ENCODE measurements at places on chromosomes 6 and 20.

DNA sequence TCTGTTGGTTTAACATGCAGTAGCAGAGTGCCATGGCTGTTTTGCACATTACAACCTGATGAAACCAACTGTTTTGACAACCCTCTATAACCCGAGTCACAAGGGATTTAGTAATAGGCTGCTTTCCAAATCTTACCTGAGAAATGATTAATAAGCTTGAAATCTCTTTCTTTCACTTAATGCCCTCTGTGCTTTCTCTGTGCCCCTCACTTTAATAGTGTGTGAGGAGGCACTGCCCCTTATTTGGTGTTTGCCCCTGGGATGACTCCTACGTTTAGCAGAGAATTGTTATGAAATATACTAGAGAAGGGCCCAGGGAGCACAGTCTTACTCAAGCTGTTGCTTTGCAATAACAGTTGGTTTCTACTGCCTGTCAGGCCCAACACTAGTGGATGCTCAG, 31.0 kb upstream of the PTCHD4 start:
- no peak for DNase-seq

DNA sequence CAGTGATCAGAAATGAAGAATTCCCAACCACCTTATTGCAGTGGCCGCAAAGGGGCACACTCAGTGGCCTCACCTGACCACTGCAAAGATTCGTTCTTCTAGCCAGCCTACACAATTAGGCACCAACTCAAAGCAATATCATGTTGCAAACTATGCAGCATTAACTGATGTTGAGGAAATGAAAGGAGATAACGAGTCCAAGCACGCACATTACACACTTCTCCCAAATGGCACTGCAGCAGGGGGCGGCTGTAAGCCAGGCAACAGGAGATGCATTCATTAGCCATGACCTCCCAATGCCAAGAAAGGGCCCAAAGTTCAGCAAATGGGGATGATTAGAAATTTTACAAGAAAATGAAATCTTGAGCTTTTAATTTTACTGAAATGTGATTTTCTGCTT, 39.3 kb downstream of the ATXN1 start:
- no peak for DNase-seq

DNA sequence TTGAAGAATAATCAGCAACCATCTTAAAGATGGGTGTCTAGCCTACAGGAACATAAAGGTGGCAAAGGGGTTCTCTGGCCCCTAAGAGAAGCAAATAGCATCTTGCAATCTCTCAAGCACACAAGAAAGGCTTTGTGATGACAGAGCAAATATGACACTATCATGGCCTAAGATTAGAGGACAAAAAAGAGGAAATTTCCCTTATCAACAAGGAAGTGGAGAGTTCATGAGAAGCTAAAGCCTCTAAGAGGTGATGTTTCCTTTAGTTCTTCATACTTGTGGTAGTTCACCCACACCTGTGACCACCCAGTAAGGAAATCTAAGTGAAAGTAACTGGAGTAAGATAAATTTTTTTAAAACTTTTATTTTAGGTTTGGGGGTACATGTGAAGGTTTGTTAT, 88.4 kb downstream of the OLIG3 start:
- DNase-seq, result no peak

- no peak for DNase-seq
Observed at GRCh38 chr20:34365765-34366213, 2.7 kb downstream of the ITCH start.

GRCh38 chr6:145214570-145214969, 520.8 kb downstream of the EPM2A start:
- DNase-seq, result no peak

DNA sequence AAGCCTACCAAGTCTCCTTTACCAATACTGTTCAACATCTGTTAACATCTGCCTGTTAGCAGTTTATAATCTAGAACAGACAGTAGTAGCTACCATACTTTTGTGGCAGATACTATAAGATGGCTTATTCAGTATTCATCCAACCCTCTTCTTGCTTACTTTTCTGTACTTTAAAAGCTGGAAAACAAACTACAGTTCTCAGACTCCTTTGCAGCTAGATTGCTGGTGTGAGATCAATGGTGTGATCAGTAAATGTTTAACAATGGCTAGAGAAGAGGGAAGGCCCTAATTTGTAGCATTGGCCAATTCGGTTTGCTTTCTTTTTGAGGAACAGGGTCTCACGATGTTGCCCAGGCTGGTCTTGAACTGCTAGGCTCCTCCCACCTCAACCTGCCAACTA, 3.5 kb upstream of the REV3L start:
- DNase-seq, result no peak

- no peak for DNase-seq
Observed at GRCh38 chr6:7241709-7242645, 71.0 kb downstream of the SSR1 start.

GRCh38 chr6:52361414-52361944, 472 bp upstream of the PAQR8 start:
- peak; percentile 11 for DNase-seq

GRCh38 chr6:151413372-151414145, 22.2 kb upstream of the ZBTB2 start:
- peak; percentile 47 for DNase-seq

DNA sequence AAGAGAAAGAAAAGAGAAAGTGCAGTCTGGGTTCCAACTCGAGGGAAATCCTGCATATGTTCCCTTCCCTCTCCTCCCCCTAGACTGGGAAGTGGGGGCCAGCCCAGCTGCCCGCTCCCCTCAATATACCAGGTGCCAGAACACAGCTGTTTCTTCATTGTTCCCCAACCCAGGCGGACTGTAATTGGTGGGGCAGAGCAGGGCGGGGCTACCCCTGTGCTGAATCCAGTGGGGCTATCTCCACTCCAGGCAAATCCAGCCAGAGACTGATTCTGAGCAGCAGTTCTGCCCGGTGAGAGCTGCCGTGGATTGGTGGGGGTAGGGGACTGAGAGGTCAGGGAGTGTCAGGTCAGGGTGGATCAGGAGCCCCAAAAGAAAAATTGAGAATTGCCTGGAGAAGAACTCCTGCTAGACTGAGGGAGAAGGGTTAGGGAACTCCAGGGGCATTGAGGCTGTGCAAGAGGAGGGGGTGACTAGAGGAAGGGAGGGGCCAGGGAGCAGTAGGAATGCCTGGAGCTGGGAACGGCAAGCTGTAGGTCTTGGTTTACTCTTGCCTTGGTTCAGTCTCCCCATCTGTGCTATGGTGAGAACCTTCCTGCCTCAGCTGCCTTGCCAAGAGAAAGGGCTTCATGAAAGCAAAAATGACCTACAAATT, at the start of gene MYMX:
Gene MYMX (plus strand): TSS at position 250 of the 655 bp plus-strand sequence. CDS start 546 bp downstream, outside the sequence.
- no peak for DNase-seq

DNA sequence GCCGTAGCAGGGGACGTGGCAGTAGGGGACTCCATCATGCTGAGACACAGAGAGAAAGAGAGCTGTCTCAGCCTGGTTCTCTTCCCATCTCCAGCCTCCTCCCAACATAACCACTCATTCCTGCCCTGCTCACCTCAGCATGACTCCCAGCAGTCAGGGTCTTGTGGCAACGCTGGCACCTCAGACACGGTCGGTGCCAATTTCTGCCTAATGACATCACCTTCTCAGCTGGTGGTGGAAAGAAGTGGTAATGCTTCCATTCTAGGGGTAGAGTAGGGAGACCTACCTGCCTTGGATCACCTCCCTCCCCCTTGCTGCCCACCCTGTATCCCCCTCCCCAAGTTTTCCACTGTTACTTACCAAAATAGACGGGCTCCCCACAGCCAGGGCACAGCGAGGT, 2.5 kb downstream of the CRIP3 start:
- DNase-seq, result no peak

GRCh38 chr6:31815025-31815838, at the start of the genes HSPA1A and HSPA1L:
Gene HSPA1A, plus strand, starts transcription at chr6:31815543. Its CDS starts 214 bp downstream, at chr6:31815757.
Gene HSPA1L, minus strand, starts transcription at chr6:31815283. Its CDS starts 3,311 bp downstream, at chr6:31811972.
- DNase-seq, result peak; percentile 48

- no peak for DNase-seq
Observed at GRCh38 chr6:42429042-42429585, 22.6 kb downstream of the TRERF1 start.

DNA sequence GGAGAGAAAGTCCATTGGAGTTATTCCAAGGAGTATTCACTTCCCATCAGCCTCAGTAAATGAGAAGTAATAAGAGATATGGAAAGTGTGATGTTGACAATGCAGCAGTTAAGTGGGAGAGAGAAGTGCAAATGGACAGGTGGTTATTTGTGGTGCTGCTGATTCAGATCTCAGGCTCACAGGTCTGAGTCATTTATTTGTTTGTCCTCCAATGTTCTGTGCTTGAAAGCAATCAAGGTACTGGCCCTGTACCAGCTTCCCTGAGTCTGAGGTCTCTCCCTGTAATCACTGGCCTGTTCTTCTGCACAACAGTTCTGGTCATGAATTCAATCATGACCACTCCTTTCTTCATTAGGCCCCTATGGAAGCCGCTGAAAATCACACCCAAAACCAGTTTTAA, 827.7 kb downstream of the MAFB start:
- no peak for DNase-seq

DNA sequence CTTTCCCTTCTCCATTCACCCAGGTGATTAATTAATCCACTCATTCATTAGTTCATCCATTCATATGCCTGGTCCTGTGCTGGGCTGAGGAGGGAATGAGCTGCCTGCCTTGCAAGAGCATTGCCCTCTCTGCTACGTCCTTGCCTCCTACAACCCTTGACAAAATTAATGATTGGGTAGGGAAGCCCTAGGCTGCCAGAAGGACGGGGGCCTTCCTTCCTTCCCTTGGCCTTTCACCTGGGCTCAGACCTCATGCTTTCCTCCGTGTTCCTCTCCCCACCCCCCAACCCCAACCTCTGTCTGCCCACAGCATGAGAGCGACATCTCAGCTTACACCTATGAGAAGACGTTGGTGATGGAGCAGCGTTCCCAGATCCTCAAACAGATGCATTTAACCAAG, 25.6 kb downstream of the SLC12A5 start:
- no peak for DNase-seq

DNA sequence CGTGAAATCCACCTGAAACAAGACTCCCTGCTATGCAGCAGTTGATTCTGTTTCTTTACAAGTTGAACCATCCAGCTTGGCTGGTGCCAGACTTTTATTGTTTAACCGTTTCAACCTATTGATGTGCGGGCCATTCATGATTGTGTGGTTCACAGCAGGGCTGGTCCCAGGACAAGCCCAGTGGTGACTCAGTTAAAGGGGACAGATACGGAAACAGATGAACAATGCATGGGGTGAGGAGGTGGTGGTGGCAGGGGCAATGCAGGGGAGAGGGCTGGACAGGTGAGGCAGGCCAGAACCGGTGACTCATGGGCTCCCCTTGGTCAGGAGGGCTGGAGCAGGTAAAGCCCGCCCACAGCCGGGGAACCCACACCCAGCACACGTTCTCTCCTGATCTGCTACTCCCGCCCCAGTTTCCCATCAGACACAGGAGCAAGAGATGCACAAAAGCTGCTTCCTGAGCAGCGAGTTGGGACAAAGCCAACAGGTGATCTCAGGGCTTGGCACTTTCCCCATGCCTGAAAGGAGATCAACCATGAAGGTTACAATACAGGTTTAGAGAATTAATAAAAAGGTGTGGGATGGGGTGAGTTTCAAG, 232.2 kb downstream of the LY86 start:
- no peak for DNase-seq

DNA sequence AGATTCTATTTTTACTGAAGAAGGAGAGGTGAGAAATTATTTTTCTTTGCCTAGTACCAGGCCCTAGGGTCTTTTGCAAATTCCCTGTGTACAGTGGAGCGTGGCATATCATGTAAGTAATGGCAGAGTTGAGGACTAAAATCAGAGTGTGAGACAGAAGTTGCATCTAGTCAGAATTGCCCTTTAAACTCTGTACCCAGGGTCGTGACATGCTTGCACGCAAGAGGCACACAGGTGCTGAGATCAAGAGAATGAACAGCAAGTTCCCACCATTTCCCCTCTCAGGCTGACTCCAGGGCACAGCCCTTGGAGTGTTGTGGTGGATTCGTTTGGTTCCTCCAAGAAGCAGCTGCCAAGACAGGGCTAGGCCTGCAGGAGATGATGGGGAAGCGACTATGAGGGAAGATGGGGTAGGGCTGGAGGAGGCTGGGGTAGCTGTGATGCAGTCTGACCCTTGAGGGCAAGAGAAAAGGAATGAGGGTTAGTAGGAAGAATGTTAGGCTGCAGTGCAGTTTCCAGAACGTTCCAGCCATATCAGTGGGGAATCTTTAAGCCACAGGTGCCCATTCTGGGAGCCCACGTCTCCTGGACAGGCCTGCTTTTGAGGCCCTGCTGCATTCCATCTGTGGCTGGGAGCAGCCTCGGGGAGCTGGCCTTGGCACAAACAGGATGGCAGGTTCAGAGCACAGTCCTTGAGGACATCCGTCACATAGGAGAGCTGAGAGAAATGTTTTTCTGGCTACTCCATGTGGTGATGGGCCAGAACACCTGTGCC, 6.9 kb downstream of the NELFCD start:
- DNase-seq, result no peak

- no peak for DNase-seq
Observed at GRCh38 chr6:144666781-144667180, 381.6 kb downstream of the UTRN start.

DNA sequence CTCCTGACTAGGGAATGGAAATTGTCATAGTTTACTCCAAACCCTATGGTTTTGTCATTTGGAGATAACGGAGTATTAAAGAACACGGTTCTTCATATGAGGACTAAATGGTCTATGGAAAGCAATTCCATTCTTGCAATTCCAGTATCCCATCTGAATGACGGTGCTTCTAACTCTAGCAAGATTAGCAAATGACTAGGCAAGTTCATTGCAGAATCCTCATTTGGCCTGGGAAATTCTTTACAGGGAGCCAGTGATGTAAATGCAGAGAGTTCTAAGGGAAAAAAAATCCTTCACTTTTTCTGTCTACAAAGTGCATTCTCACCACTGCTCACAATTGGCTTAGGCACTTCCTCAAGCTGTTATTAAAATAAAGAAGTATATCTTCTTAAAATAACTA, 111.5 kb downstream of the MOXD1 start:
- no peak for DNase-seq

DNA sequence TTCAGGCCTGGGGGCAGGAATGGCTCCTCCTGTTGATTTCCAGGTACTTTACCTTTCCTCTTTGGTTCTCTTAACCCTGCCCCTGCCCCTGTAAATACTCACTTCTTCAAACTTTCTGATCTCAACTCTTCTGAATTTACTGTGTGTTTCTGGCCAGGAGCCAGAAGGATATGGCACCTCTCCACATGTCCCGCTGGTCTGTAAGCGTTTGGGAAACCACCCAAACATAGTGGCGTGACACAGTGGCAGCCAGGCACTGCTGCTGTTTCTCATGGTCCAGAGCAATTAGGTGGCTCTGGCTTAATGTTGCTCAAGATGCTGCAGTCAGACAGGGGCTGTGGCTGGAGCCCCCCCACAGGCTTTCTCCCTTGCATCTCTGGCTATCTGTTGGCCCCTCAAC, 374.5 kb downstream of the RNGTT start:
- DNase-seq, result no peak

- DNase-seq, result no peak
Observed at GRCh38 chr6:163014736-163015135, 287.0 kb downstream of the PACRG start.
